Mesothelial cell of epicardium (in vitro differentiated cells): ENCODE measurements at places on chromosomes 1 and 21. TPM values are rescaled to one million over a fixed set of nuclear protein-coding genes. Genes with fewer than 3 reads are reported as not detected.

DNA sequence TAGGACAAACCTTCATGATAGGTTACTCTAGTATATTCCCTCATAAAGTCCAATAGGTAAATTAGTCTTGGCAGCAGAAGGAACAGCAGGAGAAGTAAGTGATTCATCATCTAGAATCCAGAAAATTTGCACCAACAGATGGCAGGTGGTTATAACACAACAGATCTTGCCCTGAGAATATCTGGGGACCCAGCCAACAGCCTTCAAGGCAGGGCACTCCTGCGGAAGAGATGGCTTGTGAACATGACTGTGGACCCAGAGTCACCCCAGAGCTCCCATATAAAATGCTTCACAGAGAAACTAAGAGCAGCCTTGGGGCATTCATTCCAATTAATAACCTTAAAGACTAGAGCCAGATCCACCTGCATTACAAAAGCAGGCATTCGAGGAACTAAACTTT is 7.9 kb upstream of the PLA2G2C start:
- no peak overlapping the region for H3K4me3 ChIP-seq
- no peak for DNase-seq
- peaks cover 27% of the 10 kb centered on the region for H3K27me3 ChIP-seq
- H3K27ac ChIP-seq, result no peak overlapping the region

GRCh38 chr1:7062346-7063061 is 277.2 kb downstream of the CAMTA1 start:
- H3K27me3 ChIP-seq, result peaks cover 55% of the 10 kb centered on the region
- DNase-seq, result no peak
- H3K4me3 ChIP-seq, result no peak overlapping the region
- H3K4me1 ChIP-seq, result no peaks in the 10 kb centered on the region
- H3K27ac ChIP-seq, result no peak overlapping the region

The TNFRSF8 gene
- total RNA-seq, result 0.31 to 0.53 TPM (median 0.41 TPM) in 3 replicates

DNA sequence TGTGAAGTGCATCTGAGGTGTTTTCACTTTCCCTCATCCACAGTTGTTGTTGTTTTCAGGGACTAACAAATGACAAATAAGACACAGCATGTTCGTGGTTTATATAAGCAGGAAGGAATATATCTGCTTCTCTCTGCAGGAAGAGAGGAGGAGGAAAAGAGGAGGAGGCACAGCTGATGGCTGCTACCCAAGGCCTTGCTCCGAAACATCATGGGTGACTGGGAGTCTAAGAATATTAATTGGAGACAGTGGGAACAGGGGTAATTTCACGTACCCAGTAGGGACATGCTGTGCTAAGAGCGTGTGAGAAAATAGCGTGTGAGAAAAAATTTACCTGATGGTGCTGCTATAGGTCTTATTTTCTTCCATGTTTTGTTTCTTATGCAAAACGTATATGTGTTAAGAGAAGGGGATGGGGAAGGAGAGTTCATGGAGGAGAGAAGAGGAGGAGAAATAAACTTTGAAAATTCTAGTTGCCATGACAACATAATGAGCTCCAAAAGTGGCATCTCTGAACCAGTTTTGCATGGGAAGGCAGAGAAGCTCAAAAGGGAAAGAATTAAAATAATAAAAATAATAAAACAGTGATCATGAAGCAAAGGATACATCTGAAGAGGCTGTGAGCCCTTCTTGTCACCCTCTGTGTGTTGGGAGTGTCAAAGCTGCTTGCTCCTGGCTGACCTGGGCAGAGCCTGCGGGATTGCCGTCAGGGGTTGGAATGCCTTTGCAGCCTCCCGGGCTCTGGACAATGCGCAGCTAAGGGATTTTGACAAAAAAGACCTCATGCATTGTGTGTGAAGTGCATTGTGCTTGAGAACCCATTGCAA is 192.0 kb downstream of the CACNA1E start:
- H3K4me1 ChIP-seq, result no peaks in the 10 kb centered on the region
- DNase-seq, result no peak
- no peak overlapping the region for H3K27ac ChIP-seq
- H3K4me3 ChIP-seq, result no peak overlapping the region
- H3K27me3 ChIP-seq, result peaks cover 38% of the 10 kb centered on the region

- H3K36me3 ChIP-seq, result no peaks in the 10 kb centered on the region
- H3K27ac ChIP-seq, result no peak overlapping the region
- peaks cover 7% of the 10 kb centered on the region for H3K4me1 ChIP-seq
- no peak overlapping the region for H3K4me3 ChIP-seq
- no peak for DNase-seq
- H3K27me3 ChIP-seq, result peaks cover 6% of the 10 kb centered on the region
Observed at GRCh38 chr1:66761221-66761620, 9.0 kb downstream of the DYNLT5 start.

DNA sequence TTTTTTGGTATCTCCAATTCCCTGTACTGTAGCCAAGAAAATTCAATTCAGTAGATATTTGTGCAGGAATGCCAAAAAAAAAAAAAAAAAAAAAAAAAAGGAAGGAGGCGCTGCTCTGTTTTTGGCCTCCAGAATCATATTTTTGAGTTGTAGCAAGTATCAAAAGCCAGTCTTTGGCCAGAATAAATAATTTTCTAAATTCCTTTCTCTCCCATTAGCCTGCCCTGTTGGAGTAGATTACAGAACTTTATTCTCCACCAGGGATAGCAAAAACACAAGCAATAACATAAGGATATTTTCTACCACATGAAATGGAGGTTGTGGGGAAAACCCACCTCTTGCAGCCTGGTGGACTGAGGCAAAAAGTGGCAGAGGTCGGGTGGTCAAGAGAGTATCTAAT is 2.4 kb upstream of the CYP4X1 start:
- H3K36me3 ChIP-seq, result no peaks in the 10 kb centered on the region
- peaks cover 14% of the 10 kb centered on the region for H3K4me1 ChIP-seq
- no peak for DNase-seq
- peaks cover 47% of the 10 kb centered on the region for H3K27me3 ChIP-seq
- H3K27ac ChIP-seq, result no peak overlapping the region
